Fibroblast of villous mesenchyme (primary cell): ENCODE measurements at places on chromosomes 1 and 21. TPM values are rescaled to one million over a fixed set of nuclear protein-coding genes. Genes with fewer than 3 reads are reported as not detected.

Gene RPTN
- not detected in 2 replicates for total RNA-seq

Gene OR10J5
- total RNA-seq, result not detected in 2 replicates

Gene MMP23B
- 6.5 and 11.0 TPM in 2 replicates for total RNA-seq

Gene TNFRSF4
- total RNA-seq, result 0.32 and 0.43 TPM in 2 replicates

Gene CCT8
- 183 and 275 TPM in 2 replicates for total RNA-seq
